Thyroid gland (tissue), 4 donors: ENCODE measurements at places on chromosomes 3 and 15.
A peak's percentile ranks its signal among the peaks of the same experiment; 100 is the strongest.

DNA sequence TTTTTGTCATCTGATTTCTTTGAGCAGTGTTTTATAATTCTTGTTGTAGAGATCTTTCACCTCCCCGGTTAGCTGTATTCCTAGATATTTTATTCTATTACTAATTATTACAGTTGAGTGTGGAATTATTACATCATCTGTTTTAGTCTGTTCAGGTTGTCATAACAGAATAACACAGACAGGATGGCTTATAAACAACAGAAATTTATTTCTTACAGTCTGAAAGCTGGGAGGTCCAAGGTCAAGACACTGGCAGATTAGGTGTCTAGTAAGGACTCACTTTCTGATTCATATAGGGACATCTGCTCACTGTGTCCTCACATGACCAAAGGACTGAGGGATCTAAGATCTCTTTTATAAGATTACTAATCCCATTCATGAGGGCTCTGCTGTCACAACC lies 121.3 kb upstream of the THBS1 start:
- no peak for DNase-seq

DNA sequence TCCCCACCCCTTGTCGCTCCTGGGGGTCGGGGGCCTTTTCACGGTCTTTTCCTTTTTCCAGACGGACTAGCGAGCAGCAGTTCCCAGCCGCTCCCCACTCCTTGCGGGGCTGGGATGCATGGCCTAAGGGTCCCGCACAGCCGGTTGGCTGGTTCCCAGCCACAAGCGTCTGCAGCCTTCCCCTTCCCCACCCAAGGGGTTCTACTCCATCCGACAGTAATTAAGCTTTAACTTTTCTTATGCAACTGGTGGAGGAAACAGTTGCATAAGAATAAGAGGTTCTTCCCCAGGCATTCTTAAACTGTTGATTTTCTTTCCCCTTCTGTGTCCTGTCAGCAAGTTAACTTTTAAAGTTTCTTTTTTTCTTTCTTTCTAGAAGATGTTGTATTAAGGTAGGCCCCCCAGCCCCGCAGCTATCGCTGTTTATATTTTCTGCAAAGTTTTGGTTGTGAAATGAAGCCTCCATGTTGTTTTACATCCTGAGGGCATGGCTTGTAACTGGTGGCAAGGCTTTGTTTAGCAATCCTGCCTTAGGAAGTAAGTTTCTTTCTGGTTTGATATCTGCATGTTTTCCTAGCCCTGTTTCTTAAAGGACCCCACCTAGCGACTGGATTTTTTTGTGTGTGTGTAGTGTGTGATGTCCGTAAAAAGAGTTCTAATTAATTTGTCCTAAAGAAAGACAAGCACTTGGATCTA lies 207.5 kb downstream of the ZNF385D start:
- no peak for DNase-seq

- DNase-seq = no peak
Measured at GRCh38 chr3:130516645-130517512, at the start of gene COL6A6. COL6A6 (plus strand) TSS chr3:130517177; CDS start chr3:130560365, 43,188 bp downstream.

- peak; percentile 85 for DNase-seq
Measured at GRCh38 chr3:134054231-134054630, 24.5 kb upstream of the SLCO2A1 start.

DNA sequence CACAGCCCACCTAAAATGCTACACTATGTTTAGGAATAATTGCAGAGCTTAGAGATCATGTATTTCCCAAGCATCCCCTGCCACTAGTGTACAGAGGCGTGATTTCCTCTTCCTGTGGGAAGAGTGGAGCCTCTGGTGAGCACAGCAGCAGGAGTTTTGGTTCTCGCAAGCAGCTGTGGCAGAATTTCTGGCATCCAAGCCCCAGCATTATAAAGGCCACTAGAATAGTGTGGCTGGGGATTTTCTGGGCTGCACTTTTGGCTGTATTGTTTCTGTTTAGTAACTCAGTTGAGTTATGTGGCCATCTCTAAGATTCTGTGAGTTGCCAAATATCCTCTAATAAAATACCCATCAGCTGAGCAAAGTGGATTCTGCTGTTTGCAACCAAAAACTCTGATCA lies 64.7 kb downstream of the GPR176 start:
- DNase-seq = no peak

DNA sequence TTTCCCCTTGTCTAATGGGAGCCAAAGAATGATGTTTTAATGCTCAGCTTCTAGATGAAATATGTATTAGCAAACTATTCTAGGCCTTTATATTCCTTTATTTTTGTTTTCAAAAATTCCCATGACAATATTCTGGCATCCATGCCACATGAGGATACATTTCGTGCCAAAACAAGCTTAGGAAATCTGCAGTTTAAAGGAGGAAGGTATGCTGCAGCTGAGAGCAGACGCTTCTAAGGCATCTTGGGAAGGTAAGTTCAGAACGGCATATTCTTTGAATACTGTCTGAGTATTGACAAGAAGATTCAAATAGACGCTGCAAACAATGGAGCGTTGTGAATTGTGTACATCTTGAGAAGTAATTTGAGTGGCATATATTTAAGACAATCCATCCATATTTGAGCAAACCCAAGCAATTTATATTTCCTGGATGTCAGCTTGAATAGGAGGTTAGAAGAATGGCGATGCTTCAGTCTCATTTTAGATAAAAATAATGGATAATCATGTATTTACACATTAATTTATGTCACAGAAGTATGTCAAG lies 158.6 kb downstream of the RAP2B start:
- no peak for DNase-seq
